CD4-positive, alpha-beta T cell (primary cell): ENCODE measurements at places on chromosomes 16 and 17. TPM values are rescaled to one million over a fixed set of nuclear protein-coding genes. Genes with fewer than 3 reads are reported as not detected.

- H3K36me3 ChIP-seq: no peaks in the 10 kb centered on the region
- peaks cover 7% of the 10 kb centered on the region for H3K4me1 ChIP-seq
- no peak overlapping the region for H3K27ac ChIP-seq
- H3K27me3 ChIP-seq: no peaks in the 10 kb centered on the region
- H3K4me3 ChIP-seq: no peak overlapping the region
- DNase-seq: no peak
Measured at GRCh38 chr17:8986295-8986694, 20.8 kb upstream of the PIK3R5 start.

- peaks cover 20% of the 10 kb centered on the region for H3K4me1 ChIP-seq
- DNase-seq: no peak
- no peaks in the 10 kb centered on the region for H3K27me3 ChIP-seq
- H3K36me3 ChIP-seq: peaks cover 4% of the 10 kb centered on the region
Measured at GRCh38 chr17:2354311-2354710, 17.0 kb downstream of the SGSM2 start.

- peaks cover 14% of the 10 kb centered on the region for H3K4me1 ChIP-seq
- H3K27ac ChIP-seq: no peak overlapping the region
- H3K27me3 ChIP-seq: peaks cover 8% of the 10 kb centered on the region
- no peaks in the 10 kb centered on the region for H3K36me3 ChIP-seq
- H3K4me3 ChIP-seq: peak overlapping the region; percentile 31
Measured at GRCh38 chr16:56617212-56618085, 8.1 kb upstream of the MT1E start.

- no peaks in the 10 kb centered on the region for H3K27me3 ChIP-seq
- peaks cover 45% of the 10 kb centered on the region for H3K36me3 ChIP-seq
- DNase-seq: no peak
- peaks cover 19% of the 10 kb centered on the region for H3K4me1 ChIP-seq
- no peak overlapping the region for H3K4me3 ChIP-seq
Measured at GRCh38 chr16:58194790-58195189, 3.1 kb downstream of the CSNK2A2 start.

- no peaks in the 10 kb centered on the region for H3K4me1 ChIP-seq
- H3K27me3 ChIP-seq: no peaks in the 10 kb centered on the region
- no peak for DNase-seq
- H3K4me3 ChIP-seq: no peak overlapping the region
Measured at GRCh38 chr16:23072769-23073549, 76.3 kb downstream of the USP31 start.

DNA sequence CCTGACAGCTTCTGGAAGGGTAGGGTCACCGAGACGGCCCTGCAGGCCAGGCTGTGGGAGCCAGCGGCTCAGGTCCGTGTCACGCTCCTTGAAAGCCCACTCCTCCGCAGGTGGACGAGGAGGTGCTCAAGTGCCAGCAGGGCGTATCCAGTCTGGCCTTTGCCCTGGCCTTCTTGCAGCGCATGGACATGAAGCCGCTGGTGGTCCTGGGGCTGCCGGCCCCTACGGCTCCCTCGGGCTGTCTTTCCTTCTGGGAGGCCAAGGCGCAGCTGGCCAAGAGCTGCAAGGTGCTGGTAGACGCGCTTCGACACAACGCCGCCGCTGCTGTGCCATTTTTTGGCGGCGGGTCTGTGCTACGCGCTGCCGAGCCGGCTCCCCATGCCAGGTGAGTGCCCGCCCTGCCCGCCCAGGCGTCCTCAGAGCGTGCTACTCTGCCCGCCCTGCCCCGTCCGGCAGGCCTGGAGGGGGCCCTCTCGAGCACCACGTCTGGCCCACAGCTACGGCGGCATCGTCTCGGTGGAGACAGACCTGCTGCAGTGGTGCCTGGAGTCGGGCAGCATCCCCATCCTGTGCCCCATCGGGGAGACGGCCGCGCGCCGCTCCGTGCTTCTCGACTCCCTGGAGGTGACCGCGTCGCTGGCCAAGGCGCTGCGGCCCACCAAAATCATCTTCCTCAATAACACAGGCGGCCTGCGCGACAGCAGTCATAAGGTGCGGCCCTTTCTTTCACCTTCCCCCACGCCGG, 1.3 kb downstream of the NAGS start:
- no peak overlapping the region for H3K27ac ChIP-seq
- H3K27me3 ChIP-seq: no peaks in the 10 kb centered on the region
- H3K36me3 ChIP-seq: peaks cover 9% of the 10 kb centered on the region
- H3K4me3 ChIP-seq: peak overlapping the region; percentile 91

GRCh38 chr17:57638284-57638683, 106.8 kb downstream of the CCDC182 start:
- H3K4me3 ChIP-seq: no peak overlapping the region
- no peaks in the 10 kb centered on the region for H3K27me3 ChIP-seq
- H3K4me1 ChIP-seq: no peaks in the 10 kb centered on the region
- H3K27ac ChIP-seq: no peak overlapping the region

GRCh38 chr16:49904348-49905062, 48.6 kb upstream of the ZNF423 start:
- H3K4me3 ChIP-seq: no peak overlapping the region
- no peak overlapping the region for H3K27ac ChIP-seq
- H3K36me3 ChIP-seq: no peaks in the 10 kb centered on the region
- no peaks in the 10 kb centered on the region for H3K27me3 ChIP-seq
- H3K4me1 ChIP-seq: no peaks in the 10 kb centered on the region
- no peak for DNase-seq

DNA sequence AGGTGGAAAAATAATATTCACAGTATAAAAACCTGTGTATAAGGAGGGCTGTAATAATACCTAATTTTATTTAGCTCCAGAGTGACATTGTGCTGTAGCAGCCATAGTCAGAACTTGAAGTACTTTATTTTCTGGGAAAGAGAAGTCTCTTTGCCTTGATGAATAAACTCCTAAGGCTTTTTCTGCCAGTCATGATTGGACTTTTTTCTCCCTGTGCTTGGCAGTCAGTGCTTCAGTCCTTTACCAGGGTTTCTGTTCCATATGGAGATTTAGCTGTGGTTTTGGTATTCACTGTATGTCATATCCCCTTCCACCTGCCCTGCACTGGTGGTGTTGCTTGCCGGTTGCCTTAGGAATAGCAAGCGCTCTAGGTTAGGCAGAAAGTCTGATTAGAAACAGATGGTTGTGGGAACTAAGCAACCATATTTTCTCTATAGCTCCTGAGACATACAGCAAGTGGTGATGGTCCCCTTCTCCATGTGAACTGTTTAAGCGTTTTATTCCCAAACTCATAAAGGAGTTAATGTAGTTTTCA, 24.7 kb downstream of the DDX42 start:
- no peak overlapping the region for H3K27ac ChIP-seq
- no peak for DNase-seq
- H3K4me3 ChIP-seq: no peak overlapping the region
- no peaks in the 10 kb centered on the region for H3K27me3 ChIP-seq
- peaks cover 87% of the 10 kb centered on the region for H3K36me3 ChIP-seq

DNA sequence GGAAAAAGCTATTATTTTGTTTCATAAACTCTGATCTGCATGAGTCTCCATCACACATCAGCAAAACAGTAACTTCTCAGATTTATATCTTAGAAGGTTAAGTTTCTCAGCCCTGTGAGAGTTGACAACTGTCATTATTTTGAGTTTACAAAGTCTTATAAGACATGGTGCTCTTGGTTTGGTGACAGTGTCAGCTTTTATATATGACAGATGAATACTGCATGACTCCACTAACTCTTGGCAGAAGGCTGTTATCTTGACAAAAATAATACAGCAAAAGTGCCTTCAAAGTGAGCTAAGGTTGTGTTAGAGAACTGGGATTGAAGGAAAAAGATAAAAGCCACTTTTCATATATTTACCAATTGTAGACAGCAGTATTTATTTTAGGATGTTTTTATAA, 528.4 kb upstream of the SOX9 start:
- no peaks in the 10 kb centered on the region for H3K36me3 ChIP-seq
- H3K27me3 ChIP-seq: no peaks in the 10 kb centered on the region
- no peaks in the 10 kb centered on the region for H3K4me1 ChIP-seq
- DNase-seq: no peak
- H3K27ac ChIP-seq: no peak overlapping the region

DNA sequence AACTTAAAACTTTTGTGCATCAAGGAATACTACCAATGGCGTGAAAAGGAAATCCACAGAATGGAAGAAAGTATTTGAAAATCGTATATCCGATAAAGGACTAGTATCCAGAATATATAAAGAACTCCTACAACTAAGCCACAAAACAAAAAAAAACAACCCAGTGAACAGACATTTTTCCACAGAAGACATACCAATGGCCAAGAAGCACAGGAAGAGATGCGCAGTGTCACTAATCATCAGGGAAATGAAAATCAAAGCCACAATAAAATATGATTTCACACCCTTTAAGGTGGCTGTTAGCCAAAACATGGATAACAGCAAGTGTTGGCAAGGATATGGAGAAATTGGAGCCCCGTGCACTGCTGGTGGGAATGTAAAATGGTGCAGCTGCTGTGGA, 203.3 kb downstream of the SEC14L1 start:
- H3K4me3 ChIP-seq: no peak overlapping the region
- DNase-seq: no peak
- H3K27ac ChIP-seq: no peak overlapping the region
- peaks cover 61% of the 10 kb centered on the region for H3K4me1 ChIP-seq
- H3K36me3 ChIP-seq: no peaks in the 10 kb centered on the region

DNA sequence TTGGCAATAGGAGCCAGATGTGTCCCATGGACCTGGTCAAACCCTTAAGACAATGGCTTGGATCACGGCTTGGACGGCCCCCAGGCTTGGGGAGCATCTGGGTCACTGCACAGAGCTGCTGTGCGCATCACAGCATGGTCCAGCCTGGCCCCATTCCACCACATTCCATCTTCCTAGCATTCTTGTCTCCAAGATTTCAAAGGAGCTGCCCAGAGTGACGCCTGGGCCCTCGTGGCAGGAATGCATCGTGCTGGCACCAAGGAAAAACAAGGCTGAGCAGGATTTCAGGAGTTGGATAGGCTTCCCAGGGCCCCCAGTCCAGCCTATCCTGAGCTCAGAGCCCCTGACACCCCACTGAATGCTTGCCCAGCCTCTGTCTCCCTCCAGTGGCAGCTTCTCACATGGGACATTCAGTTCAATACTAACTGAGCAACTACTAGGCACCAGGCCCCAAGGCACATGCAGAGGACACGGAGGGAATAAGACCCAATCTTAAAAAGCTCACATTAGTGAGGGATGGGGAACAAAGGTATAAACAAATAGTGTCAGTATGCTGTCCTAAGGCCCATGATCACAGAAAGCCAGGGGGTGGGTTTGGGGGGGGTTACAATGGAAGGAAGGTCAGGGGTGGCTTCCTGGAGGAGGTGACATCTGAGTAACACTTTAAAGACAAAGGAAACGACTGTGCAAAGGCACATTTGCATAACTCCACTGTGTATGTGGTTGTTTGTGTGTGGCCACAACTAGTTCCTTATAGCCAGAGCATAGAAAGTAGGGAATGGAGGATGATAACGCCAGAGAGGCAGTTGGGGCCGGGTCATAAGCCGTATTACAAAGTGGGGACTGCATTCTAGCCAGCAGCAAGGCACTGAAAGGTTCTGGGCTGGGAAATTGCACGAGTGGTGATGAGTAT, 34.1 kb downstream of the TK2 start:
- peaks cover 6% of the 10 kb centered on the region for H3K36me3 ChIP-seq
- H3K4me1 ChIP-seq: peaks cover 81% of the 10 kb centered on the region
- H3K4me3 ChIP-seq: no peak overlapping the region
- no peak for DNase-seq
- H3K27ac ChIP-seq: peak overlapping the region; percentile 93

- DNase-seq: no peak
- no peak overlapping the region for H3K27ac ChIP-seq
- H3K27me3 ChIP-seq: peaks cover 3% of the 10 kb centered on the region
- H3K4me3 ChIP-seq: no peak overlapping the region
- no peaks in the 10 kb centered on the region for H3K4me1 ChIP-seq
Measured at GRCh38 chr17:16945663-16946218, 26.2 kb downstream of the TNFRSF13B start.

DNA sequence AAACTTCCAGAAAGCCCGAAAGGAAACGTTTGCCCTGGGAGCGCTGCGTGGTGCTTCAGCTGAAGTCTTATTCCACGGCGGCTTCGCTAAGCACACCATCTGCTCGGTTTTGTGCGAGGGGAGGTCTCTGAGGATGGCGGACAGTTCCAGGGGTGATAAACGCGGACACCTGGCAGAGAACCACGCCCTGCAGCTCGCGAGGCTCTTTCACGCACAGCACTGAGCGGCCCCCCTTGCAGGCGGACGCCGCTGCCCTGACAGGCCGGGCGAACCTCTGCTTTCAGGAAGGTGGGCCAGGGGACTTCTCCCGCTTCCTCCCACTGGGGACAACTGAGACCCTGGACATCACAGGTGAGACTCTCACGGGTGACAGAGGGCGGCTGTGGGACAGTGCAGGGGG, 3.7 kb downstream of the MVD start:
- H3K4me3 ChIP-seq: no peak overlapping the region
- H3K27me3 ChIP-seq: no peaks in the 10 kb centered on the region

DNA sequence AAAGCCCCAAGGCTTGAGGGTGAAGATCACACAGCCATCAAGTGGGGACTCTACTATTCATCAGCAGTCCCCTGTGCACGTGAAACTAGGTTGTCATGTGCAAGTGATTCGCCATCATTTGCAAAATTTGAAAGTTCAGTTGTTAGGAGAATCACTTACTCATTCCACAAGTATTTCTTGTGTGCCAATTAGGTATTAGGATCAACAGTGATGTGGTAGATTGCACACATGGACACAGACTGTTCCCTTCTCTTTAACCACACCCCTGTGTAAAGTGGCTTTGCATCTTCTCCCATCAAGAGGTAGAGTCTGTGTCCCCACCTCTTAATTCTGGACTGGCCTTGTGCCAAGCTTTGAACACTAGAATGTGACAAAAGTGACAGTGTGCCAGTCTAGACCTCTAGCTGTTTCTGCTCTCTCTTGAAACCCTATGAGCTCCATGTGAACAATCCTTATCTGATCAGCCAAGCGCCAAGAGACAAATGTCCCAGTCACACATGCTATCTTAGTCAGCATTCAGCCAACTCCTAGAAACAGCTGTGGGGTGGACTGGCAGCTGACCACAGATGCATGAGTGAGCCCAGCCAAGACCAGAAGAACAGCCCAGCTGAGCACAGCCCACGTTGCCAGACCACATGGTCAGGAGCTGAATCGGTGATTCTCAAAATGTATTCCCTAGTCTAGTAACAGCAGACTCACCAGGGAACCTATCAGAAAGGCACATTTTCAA, 31.5 kb upstream of the SHISA9 start:
- H3K36me3 ChIP-seq: no peaks in the 10 kb centered on the region
- no peak for DNase-seq
- no peaks in the 10 kb centered on the region for H3K4me1 ChIP-seq
- no peak overlapping the region for H3K4me3 ChIP-seq
- H3K27ac ChIP-seq: no peak overlapping the region

Gene SRCIN1
- total RNA-seq: 0.06 TPM

Gene KRT33B
- not detected for total RNA-seq

Gene CIBAR2
- total RNA-seq: not detected
